T1000 (cell line): ENCODE measurements at places on chromosomes 2 and 18.

GRCh38 chr18:56511996-56512395 is 126.4 kb downstream of the TXNL1 start:
- no peak for DNase-seq

- DNase-seq = no peak
These were observed 376.5 kb upstream of the KLHL29 start for GRCh38 chr2:23008440-23008839.

DNA sequence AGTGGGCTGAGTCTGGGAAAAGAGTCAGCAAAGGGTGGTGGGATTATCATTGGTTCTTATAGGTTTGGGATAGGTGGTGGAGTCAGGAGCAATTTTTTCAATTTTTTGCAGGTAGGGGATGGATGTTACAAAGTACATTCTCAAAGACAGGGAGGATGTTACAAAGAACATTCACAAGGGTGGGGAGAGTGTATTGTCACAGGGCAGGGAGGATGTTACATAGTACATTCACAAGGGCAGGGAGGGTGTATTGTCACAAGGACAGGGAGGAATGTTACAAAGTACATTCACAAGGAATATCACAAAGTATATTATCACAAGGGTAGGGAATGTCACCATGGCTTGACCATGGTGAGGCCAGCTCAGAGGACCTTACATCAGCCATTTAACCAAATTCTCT is 58.6 kb upstream of the WDR75 start:
- no peak for DNase-seq

- no peak for DNase-seq
These were observed 10.6 kb upstream of the MALL start for GRCh38 chr2:110126086-110126773.

GRCh38 chr2:54455563-54456361 is at the start of gene SPTBN1:
SPTBN1 (plus strand) TSS chr2:54456327; CDS start chr2:54526419, 70,092 bp downstream.
- peak; percentile 77 for DNase-seq

GRCh38 chr18:23662309-23663263 is at the start of gene ANKRD29:
ANKRD29 (minus strand) TSS chr18:23662911; CDS start chr18:23662730, 181 bp downstream.
- DNase-seq = no peak

- DNase-seq = no peak
These were observed 382.6 kb upstream of the ZNF804A start for GRCh38 chr2:184215745-184216144.

DNA sequence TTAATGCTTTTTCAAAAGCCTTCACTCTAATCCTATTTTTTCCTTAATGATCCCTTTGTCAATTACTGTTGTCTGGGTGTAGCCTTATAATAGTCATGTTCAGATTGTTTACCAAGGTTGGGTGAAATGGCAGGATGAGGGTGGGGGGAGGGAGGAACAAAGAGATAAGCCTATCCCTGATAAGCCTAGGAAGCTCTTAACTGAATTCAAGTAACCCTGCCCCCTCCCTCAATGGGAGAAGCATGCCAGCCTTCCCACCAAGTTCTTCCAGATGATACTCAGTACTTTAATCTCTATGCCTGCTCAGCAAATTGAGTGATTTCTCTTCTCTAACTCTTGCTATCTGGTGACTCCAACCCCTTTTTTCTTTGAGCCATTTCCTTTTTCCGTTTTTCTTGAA is 180.3 kb upstream of the ETAA1 start:
- no peak for DNase-seq

GRCh38 chr18:57223144-57223870 is 76.4 kb downstream of the BOD1L2 start:
- DNase-seq = no peak

DNA sequence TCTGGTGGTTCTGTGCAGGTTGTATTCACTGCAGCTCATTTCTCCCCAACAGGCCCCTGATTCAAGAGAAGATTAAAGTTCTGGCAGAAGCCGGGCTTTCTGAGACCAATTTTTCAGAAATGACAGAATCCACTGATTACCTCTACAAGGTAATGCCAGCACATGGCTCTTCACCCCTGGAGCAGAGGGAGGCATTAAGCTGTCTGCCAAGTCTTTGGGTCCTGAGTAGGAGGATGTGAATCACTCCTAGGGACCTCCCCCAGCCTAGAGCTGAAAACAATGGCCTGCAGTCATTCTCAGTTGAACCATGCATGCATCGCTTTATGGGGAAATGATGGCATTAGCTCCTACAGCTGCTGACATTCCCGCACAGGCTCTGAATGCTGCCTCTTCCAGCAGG is 20.5 kb upstream of the RPL37A start:
- DNase-seq = no peak

- DNase-seq = no peak
These were observed at the start of gene PRKCE for GRCh38 chr2:45651415-45652089. PRKCE (plus strand) TSS chr2:45651675.

DNA sequence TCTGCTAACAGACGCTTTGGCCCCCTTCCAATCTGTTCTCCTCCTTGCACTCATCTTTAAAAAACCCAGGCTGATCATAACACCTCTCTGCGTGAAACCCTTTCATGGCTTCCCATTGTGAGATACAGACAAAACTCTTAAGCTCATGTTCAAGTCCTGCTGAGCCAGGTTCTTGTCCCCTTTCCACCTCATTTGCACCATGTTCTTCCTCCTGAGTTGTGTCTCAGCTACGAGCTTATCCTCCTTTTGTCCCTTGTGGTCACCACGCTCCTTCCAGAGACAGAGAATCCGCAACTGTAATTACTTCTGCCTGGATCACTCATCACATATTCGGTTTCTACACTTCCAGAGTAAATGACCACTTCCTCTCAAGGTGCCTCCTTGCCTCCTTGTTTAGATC is 238.8 kb downstream of the ACTR3 start:
- DNase-seq = no peak

- no peak for DNase-seq
These were observed 770 bp downstream of the ZNF396 start for GRCh38 chr18:35376393-35376741.

DNA sequence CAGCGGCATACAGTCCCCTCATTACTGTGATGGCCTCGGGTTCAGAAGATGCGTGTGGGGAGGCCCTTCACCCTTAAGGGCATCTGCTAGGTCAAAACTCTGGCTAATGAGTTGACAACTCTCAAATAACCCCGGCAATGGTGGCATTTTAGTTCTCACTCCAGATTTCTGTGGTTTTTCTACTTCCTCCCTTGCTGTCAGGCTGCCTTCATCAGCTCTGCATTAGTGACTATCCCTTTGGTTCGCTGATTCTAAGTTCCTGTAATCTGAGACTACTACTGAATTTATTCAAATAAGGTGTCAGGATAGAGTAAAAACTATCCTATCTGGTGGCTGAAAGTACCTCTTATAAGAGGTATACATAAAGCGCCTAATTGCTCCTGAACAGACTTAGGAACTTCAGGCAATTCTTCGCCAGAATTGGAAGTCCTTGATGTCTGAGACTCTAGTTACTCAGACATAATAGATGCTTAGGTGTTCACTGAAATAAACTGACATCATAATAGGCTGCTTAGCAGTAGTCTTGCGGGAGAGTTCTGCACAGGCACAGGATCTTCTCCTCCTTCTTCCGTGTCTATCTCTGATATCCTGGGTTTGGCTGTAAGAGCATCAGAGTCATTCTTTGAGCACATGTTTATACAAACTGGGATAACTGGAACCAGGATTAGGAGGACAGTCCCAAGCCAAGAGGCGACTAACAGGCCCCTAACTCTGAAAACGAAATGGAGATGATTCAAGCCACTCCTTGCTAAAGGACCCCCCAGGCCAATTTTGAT is 194.5 kb downstream of the DNER start:
- no peak for DNase-seq

DNA sequence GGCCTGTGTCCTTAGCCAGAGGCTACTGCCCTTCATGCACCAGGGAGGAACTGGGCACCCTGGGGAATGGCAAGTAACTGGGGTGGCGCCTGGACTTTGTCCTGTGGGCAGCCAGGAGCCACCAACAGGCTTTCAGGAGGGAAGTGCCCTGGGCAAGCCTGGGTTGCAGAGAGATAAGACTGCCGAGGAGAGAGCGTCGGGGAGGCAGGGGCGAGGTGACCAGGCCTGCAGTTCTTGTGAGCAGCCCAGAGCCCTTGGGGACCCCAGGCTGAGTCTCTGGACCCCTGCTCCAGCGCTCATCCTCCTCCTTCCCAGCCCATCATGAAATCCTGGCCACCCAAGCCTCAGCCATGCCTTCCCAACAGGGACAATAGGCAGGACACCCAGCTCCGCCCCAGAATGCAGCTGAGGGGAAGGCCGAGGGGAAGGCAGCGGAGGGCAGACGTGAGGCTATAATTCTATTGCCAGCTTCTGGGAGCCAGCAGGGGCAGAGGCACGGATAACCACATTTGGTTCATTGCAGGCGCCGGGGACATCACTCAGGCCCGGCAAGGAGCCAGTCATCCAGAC is 25.1 kb downstream of the ADRA2B start:
- no peak for DNase-seq

DNA sequence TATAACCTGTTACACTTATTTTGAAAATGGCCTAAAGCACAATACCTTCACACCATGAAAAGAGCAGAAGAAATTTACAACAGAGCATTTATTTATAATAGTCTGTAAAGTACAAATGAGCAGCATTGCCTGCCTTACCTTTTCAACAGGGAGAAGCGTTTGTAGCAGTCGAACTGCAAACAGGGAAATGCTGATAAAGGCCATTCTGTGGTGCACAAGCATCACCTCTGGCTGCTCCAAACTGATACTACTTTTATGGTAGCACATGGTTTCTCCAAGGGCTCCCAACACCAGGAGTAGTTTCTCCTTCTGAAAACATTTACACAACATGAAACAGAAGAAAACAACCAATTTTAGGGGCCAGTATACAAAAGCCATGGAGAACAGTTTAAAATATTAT is 28.9 kb downstream of the RTTN start:
- no peak for DNase-seq

- DNase-seq = peak; percentile 30
These were observed 158.5 kb downstream of the FTCDNL1 start for GRCh38 chr2:199692489-199692888.

- no peak for DNase-seq
These were observed 397.1 kb upstream of the CDH20 start for GRCh38 chr18:60936101-60936500.

GRCh38 chr2:26805241-26805676 is 19.4 kb downstream of the CENPA start:
- peak; percentile 69 for DNase-seq

GRCh38 chr2:170377500-170378207 is 199.7 kb downstream of the MYO3B start:
- DNase-seq = no peak

DNA sequence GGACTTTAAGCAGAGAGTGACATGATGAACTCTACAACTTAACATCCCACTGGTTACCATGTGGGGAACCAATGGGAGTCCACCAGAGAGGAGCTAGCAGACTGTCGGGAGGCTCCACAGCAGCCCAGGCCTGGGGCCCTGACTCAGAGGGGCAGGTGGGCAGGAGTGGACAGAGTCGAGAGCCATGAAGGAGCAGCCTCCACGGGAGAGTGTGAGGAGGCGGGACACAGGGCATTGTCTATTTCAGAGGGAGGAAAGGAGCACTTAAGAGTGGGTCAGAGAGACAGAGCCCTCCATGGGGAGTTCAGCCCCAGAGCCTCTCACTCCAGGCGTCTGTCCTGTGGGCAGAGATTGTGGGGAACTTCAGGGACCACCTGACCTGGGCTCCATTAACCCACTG is 118.7 kb downstream of the CYP26B1 start:
- no peak for DNase-seq

GRCh38 chr2:167992278-167992677 is 255.1 kb downstream of the STK39 start:
- no peak for DNase-seq

DNA sequence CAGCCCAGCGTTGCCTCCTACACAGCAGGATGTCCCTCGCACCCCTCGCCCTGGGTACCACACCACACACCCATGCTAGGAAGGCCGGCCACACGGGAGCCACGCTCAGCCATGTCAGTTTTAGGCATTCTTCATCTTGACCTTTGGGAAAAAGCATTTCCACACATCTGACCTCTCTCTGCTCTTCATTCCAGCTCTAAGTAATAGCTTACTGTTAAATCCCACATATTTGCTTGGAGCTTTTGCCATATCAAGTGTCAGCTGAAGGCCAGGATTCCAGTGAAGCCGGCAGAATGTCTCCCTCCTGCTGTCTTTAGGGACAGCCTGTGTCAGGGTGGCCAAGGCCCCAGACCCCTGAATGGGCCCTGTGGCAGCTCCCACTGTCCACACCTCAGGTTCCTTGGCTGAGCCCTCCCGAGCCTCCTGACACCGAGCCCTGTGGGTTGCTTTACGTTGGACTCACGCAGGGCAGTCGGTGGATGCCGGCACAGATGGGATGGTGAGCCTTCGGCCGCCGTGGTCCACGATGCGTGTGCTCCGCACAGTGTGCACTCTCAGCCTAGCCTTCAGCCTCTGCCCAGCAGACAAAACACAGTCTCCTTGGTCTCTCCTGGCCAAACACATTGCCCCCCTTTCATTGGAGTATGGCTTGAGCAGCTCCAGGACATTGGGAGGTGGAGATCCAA is 202.0 kb downstream of the SEPTIN10 start:
- DNase-seq = no peak

- no peak for DNase-seq
These were observed 128.0 kb downstream of the NFATC1 start for GRCh38 chr18:79523736-79524180.

DNA sequence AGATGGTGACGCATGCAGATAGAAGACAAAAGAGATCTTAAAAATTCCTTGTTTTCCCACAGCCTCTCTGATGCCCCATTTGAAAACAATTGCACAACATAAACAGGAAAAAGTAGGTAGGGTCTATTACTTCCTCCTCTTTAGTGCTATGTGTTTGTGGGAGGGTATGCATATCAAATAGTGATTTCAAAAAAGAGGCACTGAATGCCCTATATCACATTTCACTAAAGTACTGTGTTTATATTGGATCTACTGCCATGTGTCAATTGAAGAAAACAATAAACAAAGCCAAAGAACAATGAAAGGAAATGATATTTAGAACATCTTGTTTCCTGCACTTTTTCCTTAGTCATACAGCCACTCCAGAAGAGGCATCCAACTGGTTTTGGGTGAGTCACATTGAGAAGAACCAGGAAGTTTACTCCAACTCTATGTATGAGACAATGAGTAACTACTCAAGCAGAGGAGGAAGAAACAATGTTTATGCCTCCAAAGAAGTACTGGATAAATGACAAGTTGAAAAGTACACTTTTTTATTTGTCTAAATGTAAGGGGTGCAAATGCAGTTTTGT is 583.6 kb downstream of the FBXO15 start:
- DNase-seq = no peak

- no peak for DNase-seq
These were observed 72.8 kb upstream of the MC4R start for GRCh38 chr18:60445341-60445740.

- no peak for DNase-seq
These were observed 588.4 kb downstream of the ARHGAP15 start for GRCh38 chr2:143717536-143718168.

GRCh38 chr2:221169724-221170123 is 402.4 kb downstream of the EPHA4 start:
- no peak for DNase-seq
